ENCODE measurements at places on chromosomes 7 and 10.

DNA sequence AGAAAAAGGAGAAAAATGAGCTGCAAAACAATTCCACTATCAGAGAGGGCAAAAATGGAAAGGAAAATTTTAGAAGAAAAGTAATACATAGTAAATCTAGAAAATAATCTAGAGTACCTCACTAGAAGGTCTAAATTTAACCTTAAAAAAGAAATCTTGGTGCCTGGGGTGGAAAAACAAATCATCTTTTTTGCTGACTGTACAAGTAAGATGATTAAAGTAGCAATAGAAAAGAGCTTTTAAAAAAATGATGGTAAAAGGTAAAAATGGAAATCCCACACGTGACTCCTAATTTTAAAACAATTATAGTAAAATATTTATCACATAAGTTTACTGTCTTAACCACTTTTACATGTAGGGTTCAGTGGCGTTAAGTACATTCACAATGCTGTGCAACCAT, 28.8 kb upstream of the GOT1 start:
- DNase-seq: no peak

DNA sequence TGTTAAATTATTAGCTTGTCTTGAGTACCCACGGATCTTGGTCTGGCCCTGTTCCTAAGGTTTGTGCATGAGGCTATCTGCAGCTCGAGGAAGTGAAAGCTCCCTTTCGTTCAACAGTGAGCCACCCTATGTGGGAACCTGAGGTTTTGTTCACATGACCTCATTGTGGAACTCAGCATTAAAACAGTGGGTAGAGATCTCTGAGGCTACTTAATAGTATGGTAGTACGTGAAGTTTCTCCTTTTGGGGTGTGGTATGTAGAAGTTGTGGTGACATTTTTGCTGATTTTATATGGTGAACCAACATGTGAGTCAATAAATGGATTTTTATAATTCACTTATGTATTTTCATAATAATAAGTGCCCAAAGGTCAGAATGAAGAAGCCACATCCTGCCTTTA, 252.7 kb upstream of the FERD3L start:
- no peak for DNase-seq

DNA sequence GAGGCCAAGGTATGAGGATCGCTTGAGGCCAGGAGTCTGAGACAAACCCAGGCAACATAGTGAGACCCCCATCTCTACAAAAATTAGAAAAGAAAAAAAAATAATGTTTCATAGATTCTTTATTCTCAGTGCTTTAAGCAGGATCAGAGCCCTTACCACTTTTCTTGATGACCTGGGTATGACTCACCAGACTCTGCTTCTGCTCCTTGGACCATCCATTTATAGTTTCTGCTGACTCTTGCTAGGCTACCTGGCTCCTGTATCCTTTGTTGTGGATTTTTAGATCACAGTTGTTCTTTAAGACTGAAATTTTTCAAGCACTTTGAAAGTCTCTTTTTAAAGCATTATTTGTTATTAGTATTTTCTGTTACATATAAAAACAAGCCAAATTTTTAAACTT, 411.1 kb downstream of the GFRA1 start:
- DNase-seq: peak; percentile 70

DNA sequence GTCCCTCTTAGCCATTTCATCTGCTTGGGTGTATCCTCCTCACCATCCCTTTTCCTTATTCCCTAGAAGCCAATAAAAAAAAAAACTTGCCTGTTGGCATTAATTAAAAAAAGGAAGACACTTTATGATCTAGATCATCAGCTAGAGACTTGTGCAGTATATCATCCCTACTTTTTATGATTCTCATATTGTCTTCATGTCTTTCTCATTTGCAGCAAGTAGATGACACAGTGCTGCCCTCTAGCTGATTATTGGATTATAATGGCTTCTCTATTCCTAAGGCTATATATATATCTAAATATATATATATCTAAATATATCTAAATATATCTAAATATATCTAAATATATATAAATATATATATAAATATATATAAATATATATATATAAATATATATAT, 272.4 kb upstream of the LRGUK start:
- peak; percentile 70 for DNase-seq

DNA sequence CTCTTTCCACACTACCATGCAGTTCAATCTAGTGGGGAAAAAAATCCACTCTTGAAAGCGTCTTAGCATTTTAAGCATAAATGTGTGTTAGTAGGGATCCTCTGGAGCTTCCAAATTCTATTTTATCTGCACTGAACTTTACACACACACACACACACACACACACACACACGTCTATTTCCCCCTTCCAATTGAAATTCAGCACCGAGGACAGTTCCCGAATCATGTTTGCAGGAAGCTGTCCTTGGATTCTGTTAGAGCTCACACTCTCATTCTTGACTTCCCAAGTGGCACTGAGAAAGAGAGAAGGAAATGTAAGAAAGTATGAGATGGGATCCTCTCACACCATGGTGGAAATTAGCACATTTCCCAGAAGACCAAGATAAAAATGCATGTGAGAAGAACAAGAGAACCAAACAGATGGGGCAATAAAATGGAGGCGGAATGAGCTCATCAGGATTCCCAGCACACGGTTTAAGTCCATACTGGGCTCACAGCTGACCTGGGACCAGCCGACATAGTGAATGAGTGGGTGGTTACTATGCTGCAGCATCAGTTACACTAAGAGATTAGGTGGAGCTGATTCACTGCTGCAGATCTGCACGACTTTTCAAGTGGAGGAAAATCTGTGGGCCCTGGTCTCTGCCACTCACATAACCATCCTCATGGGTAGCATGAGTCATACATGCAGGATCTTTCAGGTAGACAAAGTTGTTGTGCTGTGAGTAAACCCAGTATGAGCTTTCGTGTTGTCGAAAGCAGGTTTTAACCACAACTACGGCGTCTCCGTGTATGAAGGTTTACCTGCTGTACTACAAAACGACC, 3.3 kb upstream of the NPTX2 start:
- peak; percentile 37 for DNase-seq

GRCh38 chr7:149071641-149072437, 18.7 kb downstream of the ZNF786 start:
- peak; percentile 15 for DNase-seq

- DNase-seq: peak; percentile 82
Observed at GRCh38 chr10:33010132-33011037, 52.4 kb upstream of the ITGB1 start.

- DNase-seq: no peak
Observed at GRCh38 chr10:128625926-128626325, 499.7 kb upstream of the MKI67 start.

- no peak for DNase-seq
Observed at GRCh38 chr10:70512149-70512639, 33.6 kb downstream of the PALD1 start.

- peak; percentile 96 for DNase-seq
Observed at GRCh38 chr7:133053321-133053891, 28.5 kb downstream of the CHCHD3 start.

DNA sequence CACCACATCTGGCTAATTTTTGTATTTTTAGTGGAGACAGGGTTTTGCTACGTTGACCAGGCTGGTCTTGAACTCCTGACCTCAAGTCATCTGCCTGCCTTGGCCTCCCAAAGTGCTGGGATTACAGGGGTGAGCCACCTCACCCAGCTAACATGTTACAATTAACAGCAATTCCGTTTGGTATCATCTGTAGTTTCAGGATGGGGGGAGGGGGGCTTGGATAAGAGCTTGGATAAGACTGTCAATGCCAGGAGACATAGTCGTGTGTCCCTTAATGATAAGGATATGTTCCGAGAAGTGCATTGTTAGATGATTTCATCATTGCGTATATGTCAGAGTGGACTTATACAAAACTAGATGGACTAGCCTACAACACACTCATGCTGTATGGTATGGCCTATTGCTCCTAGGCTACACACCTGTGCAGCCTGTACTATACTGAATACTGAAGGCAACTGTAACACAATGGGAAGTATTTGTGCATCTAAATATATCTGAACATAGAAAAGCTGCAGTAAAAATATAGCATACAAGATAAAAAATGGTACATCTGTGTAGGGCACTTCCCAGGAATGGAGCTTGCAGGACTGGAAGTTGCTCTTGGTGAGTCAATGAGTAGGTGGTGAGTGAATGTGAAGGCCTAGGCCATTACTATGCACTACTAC, 103.9 kb upstream of the TNS3 start:
- peak; percentile 65 for DNase-seq

GRCh38 chr10:94108200-94108599, 114.5 kb downstream of the PLCE1 start:
- peak; percentile 87 for DNase-seq

GRCh38 chr10:47050618-47051455, 139.6 kb downstream of the PTPN20 start:
- DNase-seq: no peak

DNA sequence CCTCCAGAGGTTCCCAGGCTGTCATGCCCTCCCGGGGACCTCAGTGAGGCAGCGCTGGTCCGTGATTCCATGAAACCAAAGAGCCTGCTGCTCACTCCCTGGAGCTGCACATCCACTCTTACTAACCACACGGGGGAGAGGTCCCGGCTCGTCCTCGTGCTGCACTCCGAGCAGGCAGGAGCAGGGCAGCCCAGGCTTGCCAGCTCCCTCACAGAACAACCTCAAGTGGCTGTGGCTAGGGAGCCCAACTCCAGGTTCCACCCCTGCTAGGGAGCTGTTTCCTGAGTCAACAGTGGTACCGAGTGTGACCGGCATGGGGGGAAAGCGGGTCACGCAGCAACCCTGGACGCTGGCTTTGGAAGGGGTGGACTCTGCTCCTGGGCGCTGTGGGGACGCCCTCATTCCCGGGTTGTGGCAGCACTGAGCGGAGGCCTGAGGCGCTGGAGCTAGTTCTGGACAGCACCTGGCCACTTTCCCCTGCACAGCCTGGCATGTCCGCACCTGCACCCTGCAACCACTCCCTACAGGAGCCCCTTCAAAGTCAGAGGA, 27.9 kb upstream of the PPP2R2D start:
- DNase-seq: peak; percentile 50

GRCh38 chr7:72405418-72405817, 6.7 kb downstream of the CALN1 start:
- DNase-seq: peak; percentile 9

DNA sequence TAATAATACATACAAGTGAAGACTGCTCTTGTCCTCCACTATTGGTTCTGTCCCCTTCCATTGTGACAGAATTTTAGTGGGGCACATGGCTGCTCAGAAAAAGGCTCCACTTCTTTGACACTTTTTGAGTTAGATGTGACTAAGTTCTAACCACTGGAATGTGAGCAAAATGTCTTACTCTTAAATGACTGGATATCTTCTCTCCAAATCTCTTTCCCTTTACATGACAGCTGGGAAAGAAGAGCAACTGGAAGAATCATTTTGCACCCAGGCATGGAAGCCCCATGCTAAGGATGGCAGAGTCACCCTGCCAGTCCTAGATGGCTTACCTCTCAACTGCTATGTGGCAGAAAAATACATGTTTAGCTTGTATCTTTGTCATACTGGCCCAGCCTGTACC, 97.7 kb downstream of the CACNA2D1 start:
- DNase-seq: no peak

GRCh38 chr7:96686305-96686704, 23.3 kb downstream of the SEM1 start:
- no peak for DNase-seq

- no peak for DNase-seq
Observed at GRCh38 chr10:43000021-43000411, 76.9 kb upstream of the RET start.

GRCh38 chr7:28800150-28800549, 158.0 kb downstream of the TRIL start:
- DNase-seq: no peak

DNA sequence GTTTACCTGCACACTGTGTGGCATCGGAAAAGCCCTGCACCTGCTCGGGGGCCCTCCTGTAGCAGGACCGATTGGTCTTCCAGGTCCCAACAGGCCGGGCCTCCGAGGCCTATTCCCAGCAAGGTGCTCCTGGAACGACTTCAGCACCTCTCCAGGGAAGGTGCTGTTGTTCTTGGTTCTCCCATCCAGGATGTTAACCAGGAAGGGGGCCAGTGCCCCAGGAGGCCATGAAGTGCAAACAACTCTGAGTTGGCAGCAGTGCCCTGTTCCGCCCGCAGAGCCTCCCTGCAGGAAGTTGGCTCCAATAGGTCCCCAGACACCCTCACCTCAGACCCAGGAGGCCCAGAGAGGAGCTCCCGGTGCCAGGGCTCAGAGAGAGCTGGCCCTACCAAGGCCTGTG, 64.0 kb upstream of the DUSP5 start:
- no peak for DNase-seq

- peak; percentile 12 for DNase-seq
Observed at GRCh38 chr7:93232673-93233018, 480 bp downstream of the VPS50 start.

GRCh38 chr7:148461392-148462179, 129.0 kb upstream of the C7orf33 start:
- no peak for DNase-seq

- DNase-seq: no peak
Observed at GRCh38 chr7:120547605-120548004, 274.6 kb downstream of the KCND2 start.

- no peak for DNase-seq
Observed at GRCh38 chr7:676246-676971, 50.1 kb upstream of the DNAAF5 start.

DNA sequence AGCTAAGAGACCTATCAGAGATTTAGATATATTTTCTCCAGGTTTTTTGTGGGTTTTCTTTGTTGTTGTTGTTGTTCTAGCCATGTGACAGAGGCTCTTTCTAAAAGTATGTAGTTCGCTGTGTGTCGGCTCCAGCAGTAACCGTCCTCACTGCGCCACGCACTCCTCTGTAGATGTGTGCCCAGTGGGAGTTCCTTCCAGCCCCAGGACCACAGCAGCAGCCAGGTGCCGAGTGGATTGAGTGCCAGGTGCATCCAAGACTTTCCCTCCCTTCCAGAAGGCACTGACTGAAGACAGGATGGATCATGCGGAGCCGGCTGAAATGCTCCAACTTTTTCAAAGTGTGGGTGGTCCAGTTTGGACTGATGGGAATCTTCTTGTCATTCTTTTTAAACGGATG, 31.8 kb downstream of the WDR86 start:
- DNase-seq: no peak

GRCh38 chr7:157553256-157553655, 216.5 kb downstream of the DNAJB6 start:
- DNase-seq: no peak

DNA sequence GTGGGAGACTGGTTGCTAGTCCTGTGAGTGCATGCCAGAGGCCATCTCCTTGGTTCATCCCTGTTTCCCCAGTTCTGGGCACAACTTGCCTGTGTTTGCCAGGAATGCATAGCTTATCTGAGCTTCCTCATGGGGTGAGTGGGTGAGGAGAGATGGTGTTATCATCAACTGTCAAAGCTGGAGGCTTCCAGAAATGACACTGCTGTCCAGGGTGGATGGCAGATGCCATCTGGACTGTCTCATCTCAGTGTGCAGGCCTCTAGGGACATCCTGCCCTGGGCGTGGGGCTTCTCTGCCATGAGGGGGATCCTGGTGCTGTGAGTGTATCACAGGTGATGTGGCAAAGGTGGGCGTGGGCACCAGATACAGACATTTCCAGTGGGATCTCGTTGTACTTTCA, 328.6 kb downstream of the DPP6 start:
- DNase-seq: no peak

- peak; percentile 56 for DNase-seq
Observed at GRCh38 chr7:101363734-101364374, 1.2 kb downstream of the COL26A1 start.

Data from epithelial cell of esophagus (primary cell).